ENCODE measurements at places on chromosomes 2 and 18.
A peak's percentile ranks its signal among the peaks of the same experiment; 100 is the strongest.

DNA sequence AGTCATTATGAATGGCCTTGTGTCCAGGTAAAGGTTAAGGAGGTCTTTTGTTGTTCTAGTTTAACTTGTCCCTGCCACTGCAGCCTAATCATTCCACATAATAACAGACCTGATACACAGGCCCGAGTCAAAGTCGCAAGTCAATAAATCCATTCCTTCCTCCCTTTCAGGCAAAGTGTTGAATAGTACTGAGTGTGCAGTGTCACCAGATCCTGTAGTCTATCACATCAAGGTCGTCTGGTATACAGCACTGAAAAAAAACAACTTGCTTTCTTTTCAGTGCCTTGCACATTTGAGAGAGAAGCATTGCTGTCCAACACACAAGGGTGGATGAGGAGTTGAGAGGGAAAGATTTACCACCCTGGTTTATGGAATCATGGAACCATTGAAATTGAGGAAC, 606.2 kb downstream of the BCL11A start:
- DNase-seq, result no peak

DNA sequence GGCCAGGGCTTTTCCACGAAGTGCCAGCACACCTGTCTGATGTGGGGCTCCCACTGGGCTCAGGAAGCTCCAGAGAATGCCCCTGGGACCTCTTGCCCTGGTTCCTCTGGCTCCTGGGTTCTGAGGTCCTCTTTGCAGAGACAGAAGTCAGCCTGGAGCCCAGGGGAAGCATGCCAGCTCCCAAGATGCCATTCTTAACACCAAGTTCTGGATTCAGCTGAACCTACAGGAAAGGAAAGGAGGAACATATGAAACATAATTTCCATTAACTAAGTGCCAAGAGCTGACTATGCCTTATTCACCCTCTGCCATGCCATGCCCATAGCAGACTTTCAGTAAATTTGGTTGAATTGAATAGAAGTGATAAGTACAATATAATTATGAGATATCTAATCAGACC, 21.9 kb downstream of the FAM124B start:
- no peak for DNase-seq

GRCh38 chr18:79953971-79954651, 2.7 kb upstream of the SLC66A2 start:
- no peak for DNase-seq

DNA sequence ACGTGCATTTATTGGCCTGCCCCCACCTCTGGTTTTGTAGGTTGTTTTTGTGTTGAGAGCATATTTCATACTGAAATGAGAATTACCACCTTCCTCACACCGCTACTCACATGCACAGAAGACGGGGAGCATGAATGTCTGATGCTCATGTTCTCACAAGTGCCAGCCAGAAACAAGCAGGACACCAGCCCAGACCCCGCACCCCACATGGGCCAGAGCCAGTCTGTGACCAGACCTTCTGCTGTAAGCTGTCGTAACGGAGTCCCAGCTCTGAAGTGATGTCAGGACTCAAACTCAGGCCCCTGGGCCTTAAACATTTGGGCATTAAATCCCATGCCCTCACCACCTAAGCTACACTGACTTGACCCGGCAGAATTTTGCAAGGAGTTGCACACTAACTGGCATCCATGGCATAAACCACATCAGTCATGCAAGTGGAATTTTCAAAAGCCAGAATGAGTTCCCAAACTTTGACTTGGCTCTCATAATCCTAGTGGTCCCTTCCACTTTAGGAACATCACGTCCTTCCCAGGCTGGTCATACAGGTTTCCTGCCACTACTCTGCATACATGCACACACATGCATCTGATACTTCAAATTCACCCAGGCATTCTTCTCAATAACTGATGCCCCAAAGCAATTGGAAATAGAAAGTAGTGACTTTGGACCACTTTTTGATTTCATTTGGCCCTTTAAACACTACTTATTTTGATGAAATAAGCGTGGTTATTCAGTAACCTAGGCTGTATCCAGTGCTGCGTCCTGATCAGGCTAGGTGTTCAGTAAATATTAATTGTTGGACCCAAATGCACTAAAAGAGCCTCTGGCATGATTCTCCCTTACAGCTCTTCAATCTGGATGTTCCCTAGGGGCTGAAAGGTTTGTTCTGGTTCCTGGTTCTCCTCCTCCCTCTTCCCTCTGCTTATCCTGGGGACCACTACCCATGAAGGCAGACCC, 223.1 kb upstream of the ID2 start:
- DNase-seq, result no peak

- DNase-seq, result no peak
These were observed 1085.8 kb downstream of the TDRD15 start for GRCh38 chr2:22209545-22209944.

DNA sequence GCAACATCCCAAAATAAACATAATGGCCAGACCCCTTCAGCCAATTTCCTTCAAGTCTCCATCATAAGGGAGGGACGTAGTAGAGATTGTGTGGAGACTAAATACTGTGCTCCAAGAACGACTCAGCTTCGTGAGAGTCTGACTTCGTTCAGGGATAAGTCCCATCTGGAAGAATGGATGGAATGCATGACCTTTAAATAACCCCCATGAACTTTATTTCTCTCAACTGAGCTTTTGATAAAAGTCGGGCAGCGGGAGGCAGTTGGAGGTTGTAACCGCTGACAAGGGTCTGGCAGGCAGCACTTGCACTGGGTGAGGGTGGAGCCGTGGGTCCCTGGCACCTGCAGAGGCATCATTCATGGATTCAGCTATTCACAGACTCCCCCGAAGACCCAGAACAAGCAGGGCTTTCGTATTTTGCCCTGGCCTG, 115.9 kb downstream of the ZFP36L2 start:
- no peak for DNase-seq

- no peak for DNase-seq
These were observed 548.9 kb upstream of the CDH2 start for GRCh38 chr18:28725876-28726275.

DNA sequence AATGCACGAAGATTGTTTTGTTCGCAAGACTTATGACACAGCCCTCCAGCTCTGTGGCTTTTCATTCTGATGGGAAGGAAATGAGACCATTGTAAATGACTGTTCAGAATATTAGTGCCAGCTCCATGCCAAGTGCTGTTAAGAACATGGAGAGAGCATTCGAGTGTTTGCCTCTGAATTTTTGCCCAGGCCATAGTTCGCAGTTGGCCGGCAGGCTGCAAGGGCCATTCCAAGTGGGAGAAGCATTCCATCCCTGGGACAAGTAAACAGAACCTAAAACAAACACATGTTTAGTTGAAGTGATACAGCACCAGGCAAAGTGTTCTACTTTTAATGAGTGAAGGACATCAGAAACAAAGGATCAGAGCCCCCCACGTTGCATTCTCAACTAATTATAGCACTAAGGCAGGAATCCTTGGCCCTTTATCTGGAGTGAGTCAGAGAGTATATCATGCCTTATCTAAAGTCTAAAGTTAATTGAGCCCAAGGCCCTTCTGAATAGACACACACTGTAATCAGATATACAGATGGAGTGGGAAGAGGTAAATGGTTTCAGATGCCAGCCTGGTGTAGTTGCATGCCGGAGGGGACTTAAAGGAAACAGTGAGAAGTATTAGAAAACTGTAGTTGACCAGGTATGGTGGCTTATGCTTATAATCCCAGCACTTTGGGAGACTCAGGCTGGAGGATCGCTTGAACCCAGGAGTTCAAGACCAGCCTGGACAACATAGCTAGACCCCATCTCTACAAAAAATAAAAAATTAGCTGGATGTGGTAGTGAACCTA, 53.3 kb downstream of the NEDD4L start:
- DNase-seq, result no peak

GRCh38 chr2:162016080-162016479, 57.9 kb downstream of the DPP4 start:
- no peak for DNase-seq

- DNase-seq, result no peak
These were observed 27.3 kb upstream of the MGAT5 start for GRCh38 chr2:134226601-134227000.

- DNase-seq, result no peak
These were observed 161.5 kb downstream of the NAPG start for GRCh38 chr18:10687161-10687925.

- DNase-seq, result peak; percentile 66
These were observed 1.9 kb downstream of the PRSS56 start for GRCh38 chr2:232521959-232522622.

GRCh38 chr2:108833219-108833618, 46.6 kb downstream of the CCDC138 start:
- DNase-seq, result no peak

DNA sequence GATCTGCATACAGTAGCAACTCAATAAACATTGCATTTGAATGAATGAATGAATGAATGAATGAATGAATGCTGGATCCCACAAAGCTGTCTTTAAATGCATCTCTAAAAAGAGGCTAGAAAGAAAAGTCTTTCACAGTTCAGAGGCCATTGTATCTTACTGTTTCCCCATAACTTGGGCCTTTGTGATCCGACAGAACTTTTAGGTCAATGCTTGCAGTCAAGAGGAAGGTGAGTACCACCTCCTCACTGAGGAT, 119.9 kb upstream of the COPS8 start:
- no peak for DNase-seq

DNA sequence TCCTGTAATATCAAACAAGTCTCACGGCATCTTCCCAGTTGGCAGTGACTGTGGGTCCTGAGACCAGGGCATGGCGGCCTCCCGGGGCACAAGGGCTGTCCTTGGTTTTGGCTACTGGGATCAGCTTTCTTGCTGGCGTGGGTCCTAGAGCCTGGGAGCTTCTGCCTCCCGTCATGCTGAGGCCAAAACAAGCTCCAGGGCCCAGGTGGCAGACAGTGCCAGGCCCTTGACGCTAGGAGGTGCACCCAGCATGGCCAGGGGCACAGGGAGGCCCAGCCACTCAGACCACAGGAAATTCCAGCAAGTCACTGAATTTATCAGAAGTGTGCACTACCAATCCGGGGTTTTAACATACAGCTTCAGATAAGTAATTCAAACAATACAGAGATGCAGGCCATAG, 184.7 kb downstream of the EIPR1 start:
- no peak for DNase-seq

Measured in activated CD8-positive, alpha-beta memory T cell treated with anti-CD3 and anti-CD28 coated beads for 1 hour (primary cell).